ENCODE measurements at places on chromosomes 3 and 15.

DNA sequence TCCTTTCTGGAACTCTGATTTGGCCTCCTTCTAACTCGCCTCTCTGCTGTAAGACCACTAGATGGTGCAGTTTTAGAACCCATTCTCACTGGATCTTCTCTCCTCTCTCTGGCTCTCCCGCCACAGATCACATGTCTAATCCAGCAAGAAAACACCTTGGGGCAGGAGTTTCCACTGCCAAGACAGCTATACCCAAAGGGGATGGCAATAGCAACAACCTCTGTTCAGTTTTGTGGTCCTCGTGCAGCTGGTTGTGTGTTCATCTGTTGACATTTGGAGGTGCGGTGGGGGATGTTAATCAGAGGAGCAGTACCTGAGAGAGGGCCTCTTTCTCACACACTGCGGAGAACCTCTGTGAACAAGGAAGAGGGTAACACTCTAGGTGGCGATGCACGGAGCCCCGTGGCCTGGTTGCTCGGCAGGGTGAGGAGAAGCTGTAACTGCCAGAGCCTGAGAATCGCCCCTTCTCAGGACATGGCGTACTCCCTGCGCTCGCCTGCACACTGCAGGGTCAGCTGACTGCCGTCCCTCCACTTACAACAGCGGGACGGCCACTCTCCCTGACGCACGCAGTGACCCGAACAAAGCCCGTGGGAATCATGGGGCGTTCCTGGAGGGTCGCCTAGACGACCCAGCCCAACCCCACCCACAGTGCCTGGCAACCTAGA lies at the start of gene TEX55:
TEX55 (plus strand) TSS at position 666 of the 668 bp plus-strand sequence. CDS start 25 bp downstream, outside the sequence.
- DNase-seq, result no peak

DNA sequence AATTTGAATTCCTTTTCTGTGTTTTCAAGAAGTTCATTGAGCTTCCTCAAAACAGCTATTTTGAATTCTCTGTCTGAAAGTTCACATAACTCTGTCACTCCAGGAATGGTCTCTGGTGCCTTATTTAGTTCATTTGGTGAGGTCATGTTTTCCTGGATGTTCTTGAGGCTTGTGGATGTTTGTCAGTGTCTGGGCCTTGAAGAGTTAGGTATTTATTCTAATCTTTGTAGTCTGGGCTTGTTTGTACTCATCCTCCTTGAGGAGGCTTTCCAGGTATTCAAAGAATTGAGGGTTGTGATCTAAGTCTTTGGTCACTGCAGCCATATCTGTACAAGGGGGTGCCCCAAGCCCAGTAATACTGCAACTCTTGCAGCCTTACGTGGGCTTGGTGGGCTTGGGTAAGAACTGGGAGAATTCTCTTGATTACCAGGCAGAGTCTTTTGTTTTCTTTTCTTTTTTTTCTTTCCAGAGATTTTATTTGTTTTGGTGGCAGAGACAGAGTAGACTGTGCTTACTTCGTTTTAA lies 19.3 kb upstream of the CCNDBP1 start:
- no peak for DNase-seq

- DNase-seq, result no peak
Measured at GRCh38 chr15:91970142-91970541, 116.6 kb downstream of the SLCO3A1 start.

- no peak for DNase-seq
Measured at GRCh38 chr3:45690336-45691035, 1.3 kb downstream of the SACM1L start.

- no peak for DNase-seq
Measured at GRCh38 chr3:160106905-160107861, 118.0 kb upstream of the C3orf80 start.

GRCh38 chr3:120399372-120399771 lies 50.2 kb upstream of the LRRC58 start:
- no peak for DNase-seq

DNA sequence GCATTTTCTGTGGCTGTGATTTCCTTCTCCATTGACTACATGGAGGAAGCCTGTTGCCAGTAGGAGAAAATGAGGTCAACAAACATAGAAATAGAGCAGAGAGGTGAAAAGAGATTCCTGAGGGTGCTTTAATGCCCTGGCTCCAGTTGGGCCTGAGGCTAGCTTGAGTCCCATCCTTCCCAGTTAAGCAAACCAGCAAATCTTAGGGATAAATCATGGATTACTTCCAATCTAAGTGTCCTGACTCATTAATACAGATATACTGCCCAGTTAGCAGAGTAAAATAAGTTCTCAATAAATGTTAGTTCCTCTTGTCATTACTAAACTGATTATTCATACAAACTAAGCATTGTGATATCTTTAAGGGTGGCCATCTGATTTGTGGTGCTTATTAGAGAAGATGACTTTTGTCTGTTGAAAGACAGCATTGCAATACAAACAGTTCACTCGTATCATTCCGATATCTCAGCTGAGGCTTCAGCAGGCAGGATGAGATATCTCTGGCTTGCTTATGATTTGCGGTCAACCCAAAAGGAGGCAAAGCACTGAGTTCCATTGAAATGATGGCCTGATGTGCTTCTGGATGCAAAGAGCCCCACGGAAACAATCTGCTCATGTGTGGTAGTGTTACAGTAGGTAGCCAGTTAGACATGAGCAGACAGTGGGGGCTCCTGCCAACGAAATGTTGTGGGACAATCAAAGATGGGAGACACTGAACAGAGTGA lies 6.6 kb upstream of the STARD5 start:
- no peak for DNase-seq

DNA sequence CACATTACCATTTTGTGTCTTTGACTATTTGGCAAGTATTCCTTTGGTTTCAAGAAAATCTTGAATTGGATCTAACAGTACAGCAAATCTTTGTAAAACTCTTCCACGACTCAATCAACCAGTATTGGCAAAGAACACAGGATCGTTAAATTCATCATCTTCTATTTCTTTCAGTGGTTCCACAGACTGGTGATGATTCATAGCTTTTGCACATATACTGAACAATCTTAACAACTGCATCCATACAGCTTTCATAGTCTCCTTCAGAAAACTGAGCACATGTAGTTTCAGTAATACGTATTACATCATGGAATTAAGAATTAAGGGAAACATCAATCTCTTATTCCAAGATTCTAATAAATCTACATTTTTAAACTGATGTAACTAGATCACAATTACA lies 91.6 kb upstream of the LIPC start:
- no peak for DNase-seq

DNA sequence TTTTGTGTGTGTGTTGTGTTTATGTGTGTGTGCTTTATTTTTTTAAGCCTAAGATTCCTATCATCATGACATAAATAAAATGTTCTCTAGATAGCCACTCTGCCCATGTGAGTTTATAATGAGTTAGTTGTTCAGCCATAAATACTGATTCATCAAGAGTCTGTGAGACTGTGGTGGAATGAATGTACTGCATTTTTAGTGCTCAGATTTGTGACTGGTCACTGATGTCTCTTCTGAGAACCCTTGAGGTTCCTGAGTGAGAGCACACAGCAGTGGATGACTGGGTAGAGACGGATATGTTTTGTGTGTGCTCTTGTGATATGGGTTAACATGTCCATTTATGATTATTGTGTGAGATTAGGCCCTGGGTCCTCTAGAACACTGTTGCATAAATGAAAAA lies 51.2 kb downstream of the SETD5 start:
- DNase-seq, result no peak

DNA sequence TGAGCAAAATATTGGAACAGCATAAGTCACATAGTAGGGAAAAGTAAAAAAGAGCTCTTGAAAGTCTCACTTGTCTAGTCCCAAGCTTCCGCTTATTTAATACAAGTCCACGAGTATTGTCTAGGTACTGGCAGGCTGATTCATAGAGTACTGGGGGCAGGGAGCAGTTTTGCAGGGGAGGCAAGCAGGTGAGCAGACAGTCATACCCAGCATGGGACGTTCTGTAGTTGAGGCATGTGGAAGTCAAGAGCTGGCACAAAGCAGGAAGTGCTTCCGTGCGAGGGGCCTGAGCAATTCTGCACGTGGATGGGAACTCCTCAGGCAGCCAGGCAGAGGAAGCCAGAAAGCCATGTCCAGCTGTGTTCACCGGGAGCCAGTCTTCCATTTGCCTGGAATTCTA lies 287.6 kb downstream of the EPHB1 start:
- DNase-seq, result no peak

- DNase-seq, result no peak
Measured at GRCh38 chr3:96779810-96780209, 34.6 kb upstream of the EPHA6 start.

DNA sequence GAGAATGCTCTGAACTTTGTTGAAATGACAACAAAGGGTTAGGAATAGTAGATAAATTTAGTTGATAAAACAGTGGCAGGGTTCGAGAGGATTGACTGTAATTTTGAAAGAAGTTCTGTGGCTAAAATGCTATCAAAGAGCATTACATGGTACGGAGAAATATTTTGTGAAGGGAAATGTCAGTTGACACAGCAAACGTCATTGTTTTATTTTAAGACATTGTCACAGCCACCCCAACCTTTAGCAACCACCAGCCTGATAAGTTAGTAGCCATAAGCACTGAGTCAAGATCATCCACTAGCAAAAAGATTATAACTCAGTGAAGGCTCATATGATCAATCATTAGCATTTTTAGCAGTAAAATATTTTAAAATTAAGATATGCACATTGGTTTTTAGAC lies 8.7 kb upstream of the ST3GAL6 start:
- no peak for DNase-seq

DNA sequence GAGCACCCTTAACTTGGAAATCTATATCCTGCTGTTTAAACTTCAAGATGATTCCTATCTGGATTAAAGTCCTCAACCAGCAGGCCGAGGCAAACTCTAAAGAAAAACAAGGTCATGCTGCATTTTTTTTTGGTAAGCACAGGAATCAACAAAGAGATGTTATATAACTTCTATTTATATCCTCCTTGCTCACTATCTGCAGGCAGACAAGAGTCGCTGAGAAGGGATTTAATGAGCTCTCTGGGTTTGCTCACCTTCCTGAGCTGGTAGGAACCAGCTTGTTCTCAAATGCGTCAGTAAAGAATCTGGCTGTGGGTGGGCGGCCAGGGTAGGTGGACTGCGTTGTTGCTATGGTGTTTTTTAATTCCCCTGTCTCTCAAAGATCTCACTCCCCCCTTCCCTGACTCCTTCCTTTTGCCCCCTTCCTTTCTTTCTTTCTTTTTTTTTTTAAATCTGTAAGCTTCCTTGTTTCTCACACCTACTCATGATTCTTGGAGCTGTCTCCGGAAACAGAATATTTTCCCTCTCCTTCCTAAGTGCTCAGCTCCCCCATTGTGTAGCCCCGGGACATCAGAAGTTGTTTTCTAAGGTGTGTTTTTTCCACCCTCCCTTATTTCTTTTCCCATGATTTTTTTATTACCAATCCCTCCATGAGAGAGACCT lies 228.8 kb upstream of the BHLHE40 start:
- no peak for DNase-seq

DNA sequence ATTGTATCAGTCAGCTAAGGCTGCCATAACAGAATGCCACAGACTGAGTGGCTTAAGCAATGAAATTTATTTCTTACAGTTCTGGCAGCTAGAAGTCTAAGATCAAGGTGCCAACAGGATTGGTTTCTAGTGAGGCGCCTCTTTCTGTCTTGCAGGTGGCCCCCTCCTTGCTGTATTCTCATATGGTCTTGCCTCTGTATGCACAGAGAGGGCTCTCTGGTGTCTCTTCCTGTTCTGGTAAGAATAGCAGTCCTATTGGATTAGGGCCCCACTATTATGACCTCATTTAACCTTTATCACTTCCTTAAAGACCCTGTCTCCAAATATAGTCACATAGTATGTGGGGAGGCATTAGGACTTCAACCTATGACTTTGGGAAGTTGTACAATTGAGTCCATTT lies 253.9 kb downstream of the EDEM1 start:
- no peak for DNase-seq

DNA sequence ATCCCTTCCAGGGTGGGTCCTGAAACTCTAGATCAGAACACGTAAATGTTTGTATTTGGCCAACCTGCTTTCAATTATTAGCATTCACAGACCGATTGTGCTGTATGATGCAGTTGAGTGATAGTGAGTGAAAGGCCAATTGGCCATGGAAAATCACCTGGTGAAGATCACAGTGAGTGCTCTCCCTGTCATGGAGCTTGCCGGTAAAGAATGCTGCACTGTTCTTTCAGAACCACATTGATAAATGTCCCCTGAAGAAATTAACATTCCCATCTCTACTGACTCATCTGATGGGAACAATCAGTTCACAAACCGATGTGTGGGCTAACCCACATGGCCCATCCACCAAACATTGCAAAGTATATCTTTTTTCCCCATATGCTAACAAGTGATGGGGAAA lies 324.8 kb upstream of the TBL1XR1 start:
- DNase-seq, result no peak

- DNase-seq, result no peak
Measured at GRCh38 chr15:47541562-47541961, 175.7 kb upstream of the SEMA6D start.

- no peak for DNase-seq
Measured at GRCh38 chr3:186959029-186959624, 28.8 kb downstream of the ST6GAL1 start.

- DNase-seq, result no peak
Measured at GRCh38 chr3:187983484-187984124, 170.4 kb upstream of the LPP start.

DNA sequence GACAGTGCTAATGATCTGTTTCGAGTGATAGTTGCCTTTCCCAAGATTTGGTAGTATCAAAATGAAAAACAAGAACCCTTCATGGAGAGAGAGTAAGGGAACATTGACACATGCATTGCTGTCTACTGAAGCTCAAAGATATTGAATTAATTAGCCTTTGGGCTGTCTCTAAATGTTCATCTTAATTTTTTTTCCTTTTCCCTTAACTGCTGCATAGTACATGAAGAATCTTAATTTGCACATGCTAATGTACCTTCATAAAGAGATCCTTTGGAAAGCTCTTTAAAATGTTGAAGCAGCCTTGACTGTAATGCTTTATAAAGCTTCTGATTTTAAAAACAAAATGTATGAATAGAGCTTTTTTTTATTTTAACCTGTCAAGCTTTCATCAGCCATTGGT lies 452.2 kb downstream of the TUSC7 start:
- DNase-seq, result no peak

- DNase-seq, result no peak
Measured at GRCh38 chr3:192372616-192373015, 354.7 kb downstream of the FGF12 start.

DNA sequence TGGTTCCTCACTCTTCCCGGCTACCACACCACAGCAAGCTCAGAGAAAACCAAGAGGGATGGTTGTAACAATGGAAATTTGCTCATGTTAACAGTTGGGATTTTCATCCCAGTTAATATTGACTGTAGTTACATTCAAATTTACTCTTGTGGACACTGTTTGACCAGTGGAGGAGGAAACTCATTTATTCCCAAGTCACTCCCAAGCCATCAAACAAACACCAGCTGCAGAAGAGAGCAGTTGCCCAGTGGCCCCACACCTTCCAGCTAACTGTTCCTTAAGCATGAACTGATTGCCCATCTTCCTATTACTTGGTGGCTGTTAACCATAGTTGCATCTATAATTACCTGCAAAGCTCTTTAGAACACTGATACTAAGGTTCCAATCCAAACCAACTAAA lies 24.1 kb upstream of the MECOM start:
- no peak for DNase-seq

DNA sequence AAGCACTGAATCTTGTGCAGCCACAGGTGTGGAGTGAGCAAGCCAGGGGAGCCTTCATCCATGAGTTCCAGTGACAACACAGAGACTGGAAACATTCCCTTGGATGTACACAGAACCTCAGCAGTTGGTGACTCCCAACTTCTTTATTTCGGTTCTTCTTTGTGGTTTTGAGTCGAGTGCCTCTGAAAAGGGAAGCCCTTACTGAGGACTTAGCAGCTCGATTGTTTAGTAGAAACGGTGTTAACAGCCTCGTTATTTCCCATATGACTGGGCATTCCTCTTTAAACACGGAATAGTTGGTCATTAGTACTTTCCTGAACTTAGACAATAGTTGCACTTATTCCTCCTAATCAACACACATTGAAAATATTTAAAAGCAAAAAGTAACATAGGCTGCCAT lies 7.7 kb downstream of the SLCO3A1 start:
- DNase-seq, result no peak

Data from stimulated activated CD8-positive, alpha-beta memory T cell treated with anti-CD3 and anti-CD28 coated beads, Interleukin-7, amount 100 ng/mL, for 4 hours (primary cell).